ENCODE measurements at places on chromosomes 3 and 15.

GRCh38 chr3:171390051-171390941, 69.9 kb downstream of the TNIK start:
- no peak for DNase-seq

DNA sequence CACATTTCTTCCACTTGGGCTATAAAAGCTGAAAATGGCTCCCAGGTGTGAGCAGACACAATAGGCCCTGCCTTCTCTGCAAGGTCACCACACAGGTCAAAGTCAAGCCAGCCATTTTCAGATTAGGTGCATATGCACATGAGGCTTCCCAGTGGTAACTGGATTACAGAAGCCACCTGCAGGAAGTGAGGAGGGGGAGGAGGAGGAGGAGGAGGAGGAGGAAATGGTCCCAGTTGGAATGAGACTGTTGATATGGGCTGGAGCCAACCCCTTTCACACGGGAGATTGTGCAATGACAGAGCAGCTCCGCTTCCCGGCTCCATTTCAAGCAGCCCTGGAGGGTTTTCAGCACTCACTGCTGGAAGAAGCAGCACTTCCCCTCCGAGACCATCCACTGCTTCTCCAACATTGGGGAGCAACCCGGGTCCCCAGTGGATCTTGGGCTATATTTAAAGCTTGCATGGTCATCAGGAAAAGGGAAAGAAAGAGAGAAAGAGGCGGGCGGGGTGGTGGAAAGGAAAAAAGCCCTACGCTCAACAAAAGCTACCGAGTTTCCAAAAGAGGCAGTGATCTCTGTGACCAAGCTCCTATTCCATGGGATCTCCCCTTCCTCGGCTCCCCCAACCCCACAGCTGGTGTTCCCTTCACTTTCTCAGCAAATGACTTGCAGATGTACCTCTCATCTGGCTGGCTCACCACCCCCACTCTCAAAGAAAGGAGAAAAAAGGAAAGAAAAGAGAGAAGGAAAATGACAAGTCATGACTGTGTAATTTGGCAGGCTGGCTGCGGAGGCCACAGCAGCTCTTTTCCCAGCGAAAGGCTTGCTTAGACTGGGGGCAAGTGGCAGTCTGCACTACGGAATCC, 58.3 kb downstream of the LRIG1 start:
- no peak for DNase-seq

DNA sequence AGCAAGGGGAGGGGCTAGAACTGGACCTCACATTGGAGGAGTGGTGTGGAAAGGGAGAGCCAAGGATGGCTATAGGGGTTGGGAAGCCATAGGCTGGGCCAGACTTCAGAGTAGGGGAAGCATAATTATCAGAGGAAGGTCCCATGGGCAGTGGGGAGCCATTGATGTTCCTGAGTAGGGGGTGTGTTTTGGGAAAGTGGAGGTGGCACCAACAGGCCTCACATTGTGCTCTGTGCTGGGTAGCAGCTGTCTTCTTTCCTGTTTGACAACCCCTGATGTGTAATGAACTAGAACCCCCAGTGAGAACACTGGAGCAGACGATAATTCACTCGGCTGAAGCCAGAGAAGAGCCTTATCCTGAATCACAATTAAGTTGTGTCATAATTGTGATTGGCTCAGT, 41.2 kb downstream of the SLC6A11 start:
- no peak for DNase-seq

DNA sequence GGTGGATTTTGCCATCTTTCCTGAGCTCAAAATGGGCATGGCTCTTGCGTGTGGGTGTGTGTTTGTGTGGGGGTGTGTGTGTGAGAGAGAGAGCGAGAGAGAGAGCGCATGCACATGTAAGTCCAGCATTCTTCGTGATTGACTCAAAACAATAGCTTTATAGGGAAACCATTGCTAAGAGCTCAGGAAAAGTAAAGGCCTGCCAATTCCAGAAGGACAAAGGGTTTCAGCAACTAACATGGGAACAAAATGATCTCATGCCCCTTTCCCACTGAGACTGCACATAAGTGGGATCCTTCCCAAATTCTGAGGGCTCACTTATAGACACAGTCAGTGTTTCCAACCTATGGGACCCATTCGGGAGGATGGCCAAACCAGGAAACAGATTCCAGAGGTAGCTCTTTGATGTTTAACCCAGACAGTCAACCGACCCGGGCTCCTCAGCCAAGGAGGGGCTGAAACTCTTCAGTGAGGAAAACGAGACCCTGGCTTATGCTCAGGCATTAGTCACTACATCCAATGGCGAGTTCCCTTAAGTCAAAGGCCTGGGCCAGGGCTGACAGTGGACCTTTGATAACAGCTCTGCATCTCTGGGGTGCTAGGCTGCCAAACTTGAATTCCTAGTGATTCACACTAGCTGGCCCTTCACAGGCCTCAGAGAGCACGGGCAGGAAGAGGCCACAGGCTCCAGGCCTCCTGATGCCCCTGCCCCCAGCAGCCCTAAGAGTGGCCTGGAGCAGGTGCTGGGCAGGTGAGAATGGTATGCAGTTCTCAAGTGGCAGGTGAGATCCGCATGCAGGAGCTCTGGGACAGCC, 305.0 kb upstream of the C2CD4B start:
- no peak for DNase-seq

GRCh38 chr3:196518966-196519717, 4.0 kb upstream of the SMCO1 start:
- DNase-seq = no peak

- DNase-seq = no peak
Observed at GRCh38 chr3:30311781-30312180, 294.6 kb upstream of the TGFBR2 start.

GRCh38 chr3:144754076-144754783, 782.6 kb downstream of the DIPK2A start:
- DNase-seq = no peak

GRCh38 chr3:161219495-161219894, 1.6 kb upstream of the NMD3 start:
- no peak for DNase-seq

- DNase-seq = no peak
Observed at GRCh38 chr3:134650431-134651346, at the start of gene KY. Gene KY, minus strand, starts transcription at chr3:134651022. Its CDS starts 62 bp downstream, at chr3:134650960.

GRCh38 chr15:101256757-101257156, 4.9 kb upstream of the CHSY1 start:
- DNase-seq = no peak

GRCh38 chr15:85324202-85324601, 56.2 kb upstream of the AKAP13 start:
- no peak for DNase-seq

DNA sequence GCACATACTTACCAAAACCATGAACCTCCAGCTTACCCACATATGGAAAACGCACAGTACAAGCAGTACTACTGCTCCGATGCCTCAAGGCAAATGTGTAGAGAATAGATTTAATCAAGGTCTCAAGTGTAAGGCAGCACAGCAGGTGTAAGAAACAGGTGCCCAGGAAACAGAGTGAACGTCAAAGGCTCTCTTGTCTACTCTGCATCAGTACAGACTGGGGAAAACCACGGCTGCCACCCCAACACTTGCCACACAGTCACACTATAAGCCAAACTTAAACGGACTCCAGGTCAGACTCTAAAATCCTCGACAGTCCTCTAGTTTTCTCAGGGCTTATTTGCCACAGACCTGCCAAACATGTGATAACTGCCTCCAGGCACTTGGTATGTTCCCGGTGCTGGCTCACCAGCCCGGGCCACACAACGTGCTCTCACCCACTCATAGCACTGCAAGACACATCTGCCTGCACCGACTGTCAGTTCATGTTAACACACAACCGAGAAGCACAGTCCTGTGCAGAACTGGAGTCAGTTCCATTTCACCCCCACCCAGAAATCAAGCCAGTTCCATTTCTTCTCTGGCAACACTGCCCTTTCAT, 30.6 kb downstream of the ABCC5 start:
- DNase-seq = no peak

DNA sequence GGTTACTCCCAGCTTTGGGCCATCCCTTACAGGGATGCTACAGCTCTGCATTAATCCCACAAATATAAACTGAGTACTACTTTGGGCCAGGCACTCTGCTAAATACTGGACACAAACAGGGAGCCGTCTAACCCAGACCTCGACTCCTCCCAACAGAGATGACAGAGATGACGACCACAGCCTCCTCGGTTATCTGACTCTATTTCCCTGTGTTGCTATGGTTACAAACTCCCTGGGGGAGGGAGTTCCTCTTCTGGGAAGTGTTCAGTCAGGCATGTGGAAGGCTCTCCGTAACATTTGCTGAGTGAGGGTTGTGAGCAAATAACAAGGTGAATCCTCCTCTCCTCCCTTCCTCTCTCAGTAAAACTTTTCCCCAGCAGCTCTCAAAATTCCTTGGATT, 6.7 kb upstream of the CMTM7 start:
- no peak for DNase-seq

All from omental fat pad (tissue), 4 donors.